Upper lobe of left lung (tissue), 6 donors: ENCODE measurements at places on chromosomes 13 and 19.
A peak's percentile ranks its signal among the peaks of the same experiment; 100 is the strongest.

GRCh38 chr13:37209621-37210580 is 104.4 kb upstream of the CSNK1A1L start:
- DNase-seq = no peak

DNA sequence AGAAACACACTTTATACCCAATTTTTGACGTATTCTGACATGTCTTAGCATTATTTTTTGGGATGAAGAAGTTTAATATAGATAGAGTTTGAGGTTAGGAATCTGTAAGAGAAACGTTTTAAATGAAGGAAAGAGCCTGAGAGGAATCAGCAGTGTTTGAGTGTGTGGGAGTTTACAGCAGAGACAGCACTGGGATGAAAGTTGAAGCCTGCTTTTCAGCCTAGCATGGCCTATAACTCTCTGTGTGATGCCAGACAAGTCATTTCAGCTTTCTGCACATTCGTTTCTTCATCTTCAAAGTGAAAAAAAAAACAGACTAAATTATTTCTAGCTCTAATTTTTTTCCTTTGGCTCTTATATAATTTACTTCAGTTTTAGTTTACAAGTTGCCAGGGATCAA is 177.1 kb downstream of the RGCC start:
- no peak for DNase-seq

- no peak for DNase-seq
Measured at GRCh38 chr19:11551603-11552235, 7.3 kb downstream of the ELOF1 start.

GRCh38 chr13:48163061-48163460 is 68.2 kb upstream of the MED4 start:
- DNase-seq = no peak

DNA sequence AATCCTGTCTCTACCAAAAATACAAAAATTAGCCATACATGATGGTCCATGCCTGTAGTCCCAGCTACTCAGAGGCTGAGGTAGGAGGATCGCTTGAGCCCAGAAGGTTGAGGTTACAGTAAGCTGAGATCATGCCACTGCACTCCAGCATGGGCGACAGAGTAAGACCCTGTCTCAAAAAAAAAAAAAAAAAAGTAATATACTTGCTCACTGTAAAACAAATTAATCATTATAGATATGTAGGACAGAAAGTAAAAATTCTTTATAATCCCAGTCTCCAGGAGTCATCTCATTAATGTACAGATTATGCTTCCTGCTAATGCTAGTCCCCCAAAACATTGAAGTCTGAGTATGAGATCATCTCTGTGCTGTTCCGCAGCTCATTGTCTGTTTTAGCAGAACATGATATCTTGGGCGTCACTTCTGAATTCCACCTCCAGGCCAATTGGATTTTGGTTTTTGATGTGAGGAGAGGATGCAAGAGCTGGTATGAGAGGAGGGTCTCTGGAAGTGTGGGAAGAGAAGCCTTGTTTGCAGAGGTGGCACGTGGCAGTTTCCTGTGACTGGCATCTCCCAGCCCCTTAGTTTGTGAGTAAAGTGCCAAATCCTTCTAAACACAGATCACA is 75.4 kb upstream of the NPAS1 start:
- no peak for DNase-seq

DNA sequence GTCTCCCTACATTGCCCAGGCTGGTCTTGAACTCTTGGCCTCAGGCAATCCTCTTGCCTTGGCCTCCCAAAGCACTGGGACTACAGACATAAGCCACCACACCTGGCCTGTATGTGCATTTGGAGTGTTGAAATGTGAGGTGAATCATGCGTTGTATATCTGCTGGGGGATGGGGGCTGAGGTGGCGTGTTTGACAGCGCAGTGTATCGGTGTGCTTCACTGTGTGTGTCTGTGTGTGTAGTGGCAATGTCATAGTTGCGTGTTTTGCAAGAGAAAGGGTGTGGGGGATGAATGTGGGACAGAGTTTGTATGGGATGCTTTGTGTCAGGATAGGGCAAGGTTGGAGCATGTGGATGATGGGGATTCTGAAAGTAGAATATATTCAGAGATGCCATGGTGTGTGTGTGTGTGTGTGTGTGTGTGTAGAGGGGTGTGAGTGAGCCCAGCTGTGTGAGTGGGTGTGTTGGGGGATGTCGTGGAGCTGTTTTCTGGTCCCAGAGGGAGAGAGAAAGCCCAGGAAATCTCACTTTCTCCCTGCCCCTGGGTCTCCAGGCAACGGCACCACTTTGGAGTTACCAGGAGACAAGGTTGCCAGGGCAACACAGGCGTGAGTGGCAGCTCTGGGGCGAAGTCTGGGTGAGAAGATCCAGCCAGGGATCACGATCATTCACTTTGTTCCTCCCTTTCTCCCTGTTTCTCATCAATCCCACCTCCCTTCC is 1.1 kb upstream of the SWSAP1 start:
- DNase-seq = peak; percentile 70

GRCh38 chr19:45769821-45770191 is 754 bp upstream of the SIX5 start:
- DNase-seq = peak; percentile 33

DNA sequence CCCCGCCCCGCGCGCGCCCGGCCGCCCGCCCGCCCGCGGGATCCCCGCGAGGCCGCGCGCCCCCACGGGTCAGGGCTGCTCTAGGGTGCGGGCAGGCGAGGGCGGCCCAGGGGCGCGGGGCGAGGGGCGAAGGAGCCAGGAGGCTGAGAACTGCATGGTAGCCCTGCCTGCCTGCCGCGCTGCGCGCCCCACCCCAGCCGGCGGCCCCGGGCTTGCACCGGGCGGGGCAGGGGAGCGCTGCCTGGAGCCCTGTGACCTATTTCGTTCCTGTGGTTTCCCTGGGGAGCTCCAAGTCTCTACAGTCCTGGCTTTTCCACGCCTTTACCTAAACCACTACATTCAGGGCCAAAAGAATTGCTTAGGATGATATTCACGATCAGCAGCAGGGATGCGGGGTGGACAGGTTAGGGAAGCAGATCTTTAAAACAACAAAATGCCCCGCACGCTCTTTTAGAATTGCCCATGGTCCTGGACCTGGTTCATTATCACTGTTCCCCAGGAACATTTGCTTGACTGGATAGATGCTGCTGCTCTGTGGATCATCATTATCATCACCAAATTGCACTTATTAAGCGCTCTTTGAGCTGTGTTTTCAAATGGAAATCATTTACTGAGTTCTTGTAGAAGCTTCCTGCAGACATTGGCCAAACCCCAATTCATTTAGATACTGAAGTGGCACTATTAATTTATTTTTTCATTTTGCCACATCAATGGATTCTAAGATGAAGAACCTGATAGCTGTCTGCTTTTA is 421 bp upstream of the GPR12 start:
- DNase-seq = no peak

DNA sequence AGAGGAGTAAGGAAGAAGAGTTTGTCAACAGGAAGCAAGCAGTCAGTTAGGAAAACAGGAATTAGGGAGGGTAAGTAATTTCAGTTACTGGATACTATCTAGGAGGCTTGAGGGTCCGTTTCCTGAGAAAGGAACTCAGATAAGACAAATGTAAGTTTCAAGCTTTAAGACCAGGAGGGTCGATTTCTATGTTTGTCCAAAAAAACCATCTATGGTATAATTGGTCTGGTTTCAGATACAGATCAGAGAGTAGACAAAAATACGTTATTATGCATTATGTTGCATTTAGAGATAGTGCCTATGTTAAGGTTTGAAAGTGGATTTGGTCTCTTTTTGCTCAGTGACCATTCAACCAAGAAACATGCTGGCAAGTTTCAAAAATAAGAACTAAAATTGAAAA is 789.6 kb upstream of the PCDH20 start:
- no peak for DNase-seq

- peak; percentile 73 for DNase-seq
Measured at GRCh38 chr19:21463449-21464105, 41.8 kb upstream of the ZNF429 start.

DNA sequence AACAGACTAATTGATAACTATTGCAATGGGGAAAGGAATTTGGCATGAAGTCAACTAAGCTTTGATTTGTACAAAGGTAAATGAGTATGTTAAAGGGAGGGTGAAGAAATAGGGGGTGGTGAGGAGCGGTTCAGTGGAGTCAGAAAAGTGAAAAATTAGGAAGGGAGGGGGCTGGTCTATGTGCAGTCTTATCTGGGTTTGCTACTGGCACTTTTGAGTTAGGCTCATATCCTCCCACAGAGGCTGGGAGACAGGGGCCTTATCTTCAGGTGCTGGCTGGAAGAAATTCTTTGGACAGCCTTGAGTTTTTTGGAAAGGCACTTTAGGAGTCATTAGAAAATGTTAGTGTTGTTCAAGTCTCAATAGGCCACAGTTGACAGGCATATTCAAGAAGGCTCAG is 11.1 kb downstream of the ZNF302 start:
- DNase-seq = no peak
